ENCODE measurements at places on chromosomes 7 and 10. TPM values are rescaled to one million over a fixed set of nuclear protein-coding genes. Genes with fewer than 3 reads are reported as not detected.

GRCh38 chr7:156017431-156017830, 205.2 kb upstream of the SHH start:
- H3K36me3 ChIP-seq = no peaks in the 10 kb centered on the region
- DNase-seq = no peak
- H3K27me3 ChIP-seq = no peaks in the 10 kb centered on the region
- no peak overlapping the region for H3K27ac ChIP-seq
- no peaks in the 10 kb centered on the region for H3K4me1 ChIP-seq

DNA sequence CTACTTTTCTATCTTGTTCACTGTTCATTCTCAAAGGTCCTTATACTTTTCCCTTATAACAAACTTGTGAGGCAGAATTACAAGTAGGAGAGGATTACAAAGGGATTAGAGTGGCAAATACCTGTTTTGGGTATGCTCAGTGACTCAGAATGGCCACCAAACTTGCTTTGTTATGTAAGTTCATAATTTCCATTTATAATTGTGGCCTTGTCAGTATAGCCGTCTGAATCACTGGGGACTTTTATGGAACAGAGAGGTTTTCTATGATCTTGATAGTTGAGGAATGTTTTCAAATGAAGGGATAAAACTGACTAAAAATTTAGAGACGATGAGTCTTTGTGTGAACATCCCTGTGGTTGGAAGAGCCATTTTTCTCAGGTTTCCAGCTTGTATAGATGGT, 116.2 kb downstream of the SND1 start:
- no peak overlapping the region for H3K4me3 ChIP-seq
- H3K36me3 ChIP-seq = no peaks in the 10 kb centered on the region
- H3K27ac ChIP-seq = no peak overlapping the region
- DNase-seq = no peak

GRCh38 chr7:80699045-80699638, 60.7 kb downstream of the CD36 start:
- H3K4me1 ChIP-seq = no peaks in the 10 kb centered on the region
- no peak for DNase-seq
- no peaks in the 10 kb centered on the region for H3K36me3 ChIP-seq
- H3K27me3 ChIP-seq = no peaks in the 10 kb centered on the region
- no peak overlapping the region for H3K4me3 ChIP-seq

OR13A1 gene
- total RNA-seq = not detected

VWDE gene
- 1.6 TPM for total RNA-seq

- no peaks in the 10 kb centered on the region for H3K27me3 ChIP-seq
- H3K4me3 ChIP-seq = no peak overlapping the region
- DNase-seq = no peak
- peaks cover 4% of the 10 kb centered on the region for H3K36me3 ChIP-seq
- no peak overlapping the region for H3K27ac ChIP-seq
Measured at GRCh38 chr7:159031750-159032149, 112.9 kb downstream of the VIPR2 start.

GDI2 gene
- total RNA-seq = 179 TPM

ANKRD30A gene
- total RNA-seq = not detected

GRCh38 chr7:108860615-108861014, 290.9 kb downstream of the DNAJB9 start:
- no peak overlapping the region for H3K4me3 ChIP-seq
- DNase-seq = no peak
- no peaks in the 10 kb centered on the region for H3K27me3 ChIP-seq

DNA sequence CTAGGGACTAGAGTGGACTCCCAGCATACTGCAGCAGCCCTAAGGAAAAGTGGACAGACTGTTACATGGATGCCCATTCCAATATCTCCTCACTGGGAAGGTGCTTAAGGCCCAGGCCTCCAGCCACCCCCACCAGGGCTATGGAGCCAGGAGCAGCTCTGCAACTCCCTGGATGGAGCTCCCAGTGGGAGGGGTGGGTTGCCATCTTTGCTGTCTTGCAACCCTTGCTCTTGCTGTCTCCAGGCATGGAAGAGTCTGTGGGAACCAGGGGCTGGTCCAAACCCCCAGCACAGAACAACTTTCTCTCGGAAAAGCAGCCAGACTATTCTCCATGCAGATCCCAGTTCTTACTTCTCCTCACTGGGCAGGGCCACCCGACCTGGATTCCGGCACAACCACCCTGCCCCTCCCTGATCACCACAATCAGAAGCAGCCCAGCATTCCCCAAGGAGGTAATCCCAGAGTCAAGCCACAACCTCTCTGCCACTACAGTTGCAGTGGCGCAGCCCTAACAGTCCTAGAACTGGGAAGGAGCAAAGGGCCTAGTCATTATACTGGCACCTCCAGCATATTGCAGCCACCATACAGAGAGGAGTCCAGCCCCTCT, 41.8 kb upstream of the ZNF488 start:
- DNase-seq = no peak
- no peak overlapping the region for H3K4me3 ChIP-seq
- no peaks in the 10 kb centered on the region for H3K36me3 ChIP-seq
- no peaks in the 10 kb centered on the region for H3K4me1 ChIP-seq

GRCh38 chr7:66326501-66327215, 121.5 kb downstream of the TPST1 start:
- H3K27me3 ChIP-seq = no peaks in the 10 kb centered on the region
- H3K36me3 ChIP-seq = no peaks in the 10 kb centered on the region
- H3K4me3 ChIP-seq = no peak overlapping the region
- H3K27ac ChIP-seq = peak overlapping the region; percentile 49
- DNase-seq = no peak
- H3K4me1 ChIP-seq = peaks cover 20% of the 10 kb centered on the region

GRCh38 chr7:112887976-112888375, 97.8 kb upstream of the TMEM168 start:
- no peaks in the 10 kb centered on the region for H3K4me1 ChIP-seq
- H3K36me3 ChIP-seq = no peaks in the 10 kb centered on the region

DOCK4 gene
- 24.9 TPM for total RNA-seq

DNA sequence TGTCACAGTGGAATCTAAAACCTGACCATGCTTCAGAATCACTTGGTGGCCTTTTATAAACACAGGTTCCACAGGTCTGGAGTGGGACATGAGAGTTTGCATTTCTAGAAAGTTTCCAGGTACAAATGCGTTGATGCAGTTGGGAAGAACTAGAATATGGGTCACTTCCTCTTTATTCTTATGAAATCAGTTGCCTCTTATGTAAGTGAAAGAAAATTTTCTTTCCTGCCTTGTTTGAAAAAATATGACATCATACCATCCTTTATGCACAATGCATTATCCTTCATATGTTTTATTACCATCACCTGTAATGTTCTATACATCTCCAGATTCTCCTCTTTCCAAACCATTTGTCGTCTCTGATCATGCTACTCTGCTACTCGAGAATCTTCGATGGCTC, 44.0 kb downstream of the PLXNA4 start:
- DNase-seq = no peak
- H3K4me1 ChIP-seq = no peaks in the 10 kb centered on the region
- no peak overlapping the region for H3K27ac ChIP-seq
- no peak overlapping the region for H3K4me3 ChIP-seq
- no peaks in the 10 kb centered on the region for H3K27me3 ChIP-seq
